ENCODE measurements at places on chromosomes 7 and 10.

DNA sequence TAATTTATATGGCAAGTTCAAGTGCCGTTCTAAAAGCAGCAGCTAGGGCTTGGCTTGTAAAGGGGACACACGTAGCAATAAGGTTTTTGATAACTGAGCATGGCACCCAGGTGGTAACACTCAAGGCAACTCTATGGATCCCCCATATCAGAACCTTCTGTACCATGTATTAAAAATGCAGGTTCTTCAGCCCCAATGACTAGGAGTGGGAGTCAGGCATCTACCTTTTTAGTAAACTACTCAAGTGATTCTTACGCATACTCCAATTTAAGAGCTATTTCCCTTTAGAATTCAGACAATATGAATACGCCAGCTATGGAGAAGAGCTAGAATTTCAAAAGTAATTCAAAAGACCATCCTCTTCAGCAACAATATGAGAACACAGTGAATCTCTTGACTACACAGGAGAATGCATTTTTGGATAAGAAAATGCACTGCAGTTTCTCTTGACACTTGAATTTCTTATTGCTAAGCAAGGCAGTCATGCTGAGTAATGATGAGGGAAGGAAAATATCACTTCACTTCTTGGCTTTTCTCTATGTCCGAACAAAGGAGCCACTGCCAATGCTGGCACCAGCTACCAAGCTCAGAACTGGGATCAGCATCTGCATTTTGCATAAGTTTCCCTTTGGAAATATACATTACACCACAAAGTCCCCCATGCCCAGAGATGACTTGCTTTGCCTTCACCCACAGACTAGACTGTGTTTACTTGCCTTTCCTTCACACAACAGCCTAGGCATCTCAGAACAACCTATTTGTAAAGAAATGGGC lies 53.5 kb downstream of the ABLIM1 start:
- no peak for DNase-seq

DNA sequence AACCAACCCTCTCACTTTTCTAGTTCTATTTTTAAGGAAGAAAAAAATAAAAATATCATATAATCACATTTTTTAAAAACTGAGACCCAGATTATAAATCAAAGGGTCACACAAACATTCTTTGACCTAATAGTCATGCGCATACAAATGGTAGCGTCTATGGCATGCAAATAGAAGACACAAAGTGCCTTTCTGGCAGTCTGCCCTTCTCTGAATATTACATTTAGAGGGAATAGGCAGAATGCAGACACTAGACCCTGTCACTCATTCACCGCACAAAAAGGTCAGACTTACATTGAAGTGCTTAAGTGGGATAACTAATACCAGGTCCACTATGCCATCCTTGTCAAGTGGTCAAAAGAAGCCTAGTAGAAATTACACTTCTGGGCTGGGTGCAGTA lies 26.5 kb upstream of the FHIP2A start:
- DNase-seq, result peak; percentile 46

- DNase-seq, result no peak
These were observed 8.1 kb downstream of the BTAF1 start for GRCh38 chr10:91931526-91932190.

DNA sequence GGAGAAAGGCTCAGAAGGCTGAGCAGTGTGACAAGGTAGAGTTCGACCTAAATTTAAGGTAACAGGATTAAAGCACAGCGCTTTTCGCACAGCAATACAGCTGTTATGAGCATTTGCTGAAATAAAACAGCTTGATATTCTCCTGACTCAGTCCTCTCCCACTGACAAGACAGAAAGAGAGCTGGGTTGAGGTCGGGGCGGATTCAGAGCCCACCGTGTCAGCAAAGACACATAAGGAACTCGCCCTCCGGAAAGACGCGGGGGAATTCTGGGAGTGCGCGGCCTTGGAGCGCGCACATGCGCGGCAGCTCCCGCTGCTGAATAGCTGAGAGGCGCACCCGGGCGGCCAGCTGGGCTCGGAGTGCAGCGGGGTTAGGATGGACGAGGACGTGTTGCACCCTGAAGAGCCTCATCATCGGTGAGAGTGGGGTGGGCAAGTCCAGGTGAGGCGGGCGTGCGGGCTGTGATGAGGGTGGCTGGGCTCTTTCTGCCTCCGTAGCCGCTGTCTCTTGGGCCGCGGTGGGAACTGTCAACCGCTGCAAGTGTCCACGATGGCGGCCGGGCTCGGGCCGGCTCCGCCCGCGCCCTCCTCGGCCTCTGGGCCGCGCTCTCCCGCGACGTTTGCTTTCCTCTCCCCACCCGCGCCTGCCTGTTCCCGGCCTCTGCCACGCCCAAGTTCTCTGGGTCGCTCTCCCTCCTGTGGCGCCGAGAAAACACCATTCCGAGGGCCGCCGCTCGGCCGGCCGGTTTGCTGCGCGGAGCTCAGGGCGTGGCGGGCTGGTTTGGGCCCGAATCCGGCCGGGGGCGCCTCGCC lies 120.6 kb downstream of the LYZL1 start:
- DNase-seq, result peak; percentile 75

DNA sequence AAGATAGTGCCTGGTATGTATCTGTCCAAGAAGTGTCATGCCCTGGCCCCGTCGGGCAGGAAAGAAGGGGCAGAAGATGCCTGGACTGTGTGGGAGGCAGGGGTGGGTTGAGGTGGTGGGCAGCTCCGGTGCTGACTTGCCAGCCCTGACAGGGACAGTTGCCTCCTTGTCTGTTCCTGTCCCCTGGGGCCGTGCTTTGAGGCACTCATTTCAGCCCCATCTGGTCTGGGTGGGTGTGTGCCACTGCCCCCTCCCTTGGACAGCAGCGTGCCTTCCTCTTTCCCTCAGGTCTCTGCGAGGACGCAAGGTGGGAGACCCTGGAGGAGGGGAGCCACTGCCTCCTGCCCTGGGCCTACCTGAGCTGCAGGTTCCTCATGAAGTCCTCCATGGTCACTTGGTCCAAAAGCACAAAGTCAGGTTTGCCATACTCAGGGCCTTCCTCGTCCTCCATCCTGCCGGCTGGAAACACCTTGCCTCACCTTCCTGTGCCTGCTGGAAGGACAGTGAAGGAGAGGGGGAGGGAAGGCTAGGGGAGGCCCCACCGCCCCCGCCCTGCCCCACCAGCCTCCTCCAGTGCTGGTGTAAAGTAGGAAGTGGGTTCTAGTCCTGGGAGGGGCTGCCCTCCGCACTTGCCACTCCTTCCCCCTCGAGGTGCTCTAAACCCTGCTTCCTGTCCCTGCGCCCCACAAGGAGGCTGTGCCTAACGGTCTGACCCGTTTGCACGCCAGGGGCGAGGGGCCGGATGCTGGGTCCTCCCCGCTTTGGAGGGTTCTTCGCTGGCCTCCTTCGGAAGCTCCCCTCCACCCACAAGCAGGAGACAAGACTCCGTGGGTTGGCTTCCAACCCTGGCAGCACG lies at the start of gene MYO1G:
Gene MYO1G (minus strand): TSS at position 505 of the 856 bp plus-strand sequence. CDS start 54 bp downstream, at position 451.
- DNase-seq, result no peak

DNA sequence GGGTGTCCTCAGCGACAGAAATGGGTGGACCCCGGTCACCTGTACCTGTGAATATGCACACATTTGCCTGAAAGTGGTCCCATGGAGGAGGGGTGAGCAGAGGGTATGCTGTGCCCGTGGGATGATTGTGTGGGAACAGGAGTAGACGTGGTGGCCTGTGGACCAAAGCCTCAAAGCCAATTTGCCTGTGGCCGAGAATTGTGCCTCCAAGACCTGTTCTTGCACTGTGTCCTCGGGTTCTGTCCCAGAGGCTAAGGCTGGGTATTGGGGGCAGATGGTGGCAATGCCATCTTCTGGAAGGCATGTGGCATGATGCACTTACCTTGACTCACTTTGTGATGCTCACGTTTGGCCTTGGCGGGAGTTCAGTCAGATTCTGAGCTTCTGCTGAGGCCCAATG lies 351.0 kb downstream of the TCERG1L start:
- no peak for DNase-seq

GRCh38 chr7:17668122-17668521 lies 272.2 kb downstream of the SNX13 start:
- DNase-seq, result no peak

- DNase-seq, result no peak
These were observed 860 bp upstream of the WDR86 start for GRCh38 chr7:151410405-151411390.

DNA sequence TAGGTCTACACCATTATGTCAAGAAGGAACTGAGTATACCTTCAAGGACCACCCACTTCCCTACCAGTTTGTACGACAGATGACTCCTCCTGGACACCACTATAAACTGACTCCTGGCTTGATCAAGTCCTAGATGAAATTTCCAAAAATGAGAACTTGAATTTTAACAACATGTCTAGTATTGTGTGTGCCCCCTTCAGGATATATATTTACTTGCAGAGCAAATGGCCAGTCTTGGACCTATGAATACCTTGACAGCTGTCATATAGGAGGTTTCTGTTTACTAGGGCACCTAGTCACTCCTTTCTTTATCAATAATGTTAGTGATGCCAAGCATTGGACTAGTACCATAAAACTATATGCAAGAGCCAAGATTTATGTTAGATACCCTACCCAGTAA lies 94.1 kb upstream of the TMEM26 start:
- no peak for DNase-seq

- DNase-seq, result no peak
These were observed 846.7 kb upstream of the COBL start for GRCh38 chr7:52163311-52163710.

GRCh38 chr10:132163826-132164515 lies 22.8 kb upstream of the DPYSL4 start:
- DNase-seq, result no peak

- no peak for DNase-seq
These were observed 191.7 kb downstream of the ARL4A start for GRCh38 chr7:12879139-12879538.

- DNase-seq, result no peak
These were observed 23.7 kb downstream of the SH2B2 start for GRCh38 chr7:102310414-102310815.

DNA sequence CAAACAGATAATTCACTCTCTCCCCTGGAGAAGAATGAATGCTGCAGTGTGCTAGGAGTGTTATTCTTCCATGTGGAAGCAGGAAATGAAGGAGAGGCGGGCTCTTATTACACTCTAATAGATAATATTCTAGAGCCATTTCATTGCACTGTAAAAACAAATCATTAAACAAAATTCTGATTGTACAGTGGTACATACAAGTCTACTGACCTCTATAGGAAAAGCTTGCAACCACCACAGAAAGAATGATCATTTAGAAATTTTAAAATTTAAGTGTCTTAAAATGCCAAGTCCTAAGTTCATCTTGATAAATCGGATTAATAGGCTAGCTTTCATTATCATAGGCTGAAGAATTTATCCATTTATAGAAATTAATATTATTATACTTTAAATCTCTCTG lies 960.3 kb upstream of the LRRN3 start:
- DNase-seq, result no peak

DNA sequence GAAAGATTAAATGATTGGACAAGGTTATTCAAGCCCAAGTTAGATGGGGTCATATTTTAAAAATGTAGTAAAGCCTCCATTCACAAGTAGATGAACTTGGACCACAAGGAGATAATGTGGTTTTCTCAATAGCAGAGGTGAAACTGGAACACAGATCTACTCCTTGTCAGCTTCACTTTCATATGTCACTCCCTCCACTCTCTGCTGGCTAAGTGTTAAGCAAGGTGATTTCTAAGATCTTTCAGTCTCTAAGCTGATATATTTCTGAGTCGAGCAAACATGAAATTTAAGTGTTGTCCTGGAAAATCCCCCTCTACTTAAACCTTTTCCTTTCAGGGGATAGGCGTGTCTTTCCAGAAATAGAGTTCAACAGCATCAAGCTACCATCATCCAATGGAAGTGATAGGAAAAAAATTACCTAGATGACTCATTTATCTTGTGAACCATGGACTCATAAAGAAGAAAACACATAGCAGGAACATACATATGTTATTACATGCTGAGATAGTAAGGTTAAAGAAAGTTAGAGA lies 275.0 kb downstream of the PTEN start:
- no peak for DNase-seq

DNA sequence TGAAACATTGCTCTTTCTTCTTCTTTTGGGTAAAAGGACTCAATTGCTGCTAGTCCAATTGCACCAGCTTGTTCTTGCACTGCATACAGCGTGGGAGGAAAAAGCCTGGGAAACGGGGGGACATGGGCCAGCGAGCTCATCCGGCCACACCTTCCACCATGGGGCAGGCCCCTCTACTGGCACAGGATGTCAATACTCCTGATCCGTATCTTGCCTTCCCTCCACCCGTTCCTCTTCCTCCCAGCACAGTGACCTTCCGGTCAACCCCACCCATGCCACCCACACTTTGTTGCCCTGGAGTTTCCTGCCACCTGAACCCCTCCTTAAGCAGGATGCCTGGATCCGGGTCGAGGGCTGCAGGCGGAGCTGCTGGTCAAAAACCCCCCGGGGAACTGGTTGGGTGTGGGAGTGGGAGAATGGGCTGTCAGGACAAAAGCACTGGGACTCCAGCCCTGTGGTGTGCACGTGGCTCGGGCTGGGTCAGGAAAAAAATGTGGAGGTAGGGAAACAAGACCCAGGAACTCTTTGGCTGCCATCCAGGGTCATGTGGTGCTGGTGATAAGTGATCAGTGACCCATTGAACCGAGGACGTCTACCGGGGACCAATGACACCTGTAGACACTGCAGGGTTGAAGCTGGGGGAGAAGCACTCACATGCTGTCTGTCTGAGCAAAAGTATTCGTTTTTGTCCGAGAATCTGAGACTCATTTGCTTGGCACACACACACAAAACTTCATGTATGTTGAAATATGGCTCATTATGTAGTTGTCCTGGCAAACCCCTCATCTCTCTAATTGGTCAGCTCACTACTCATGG lies 8.1 kb downstream of the IL2RA start:
- DNase-seq, result no peak

GRCh38 chr7:101399759-101400158 lies 37.1 kb downstream of the COL26A1 start:
- peak; percentile 46 for DNase-seq

- no peak for DNase-seq
These were observed 68.3 kb downstream of the UBE2H start for GRCh38 chr7:129884495-129884894.

Data from fibroblast of skin of scalp (primary cell).